ENCODE measurements at places on chromosomes 5 and 9. TPM values are rescaled to one million over a fixed set of nuclear protein-coding genes. Genes with fewer than 3 reads are reported as not detected.

Gene PCDHB16
- 5.3 TPM for polyA plus RNA-seq

- no peak for DNase-seq
Measured at GRCh38 chr9:130662970-130663257, 1.5 kb upstream of the PRDM12 start.

GRCh38 chr5:56206126-56206910, 26.8 kb downstream of the ANKRD55 start:
- DNase-seq = no peak

GRCh38 chr5:78341440-78341839, 19.0 kb upstream of the SCAMP1 start:
- DNase-seq = no peak

DNA sequence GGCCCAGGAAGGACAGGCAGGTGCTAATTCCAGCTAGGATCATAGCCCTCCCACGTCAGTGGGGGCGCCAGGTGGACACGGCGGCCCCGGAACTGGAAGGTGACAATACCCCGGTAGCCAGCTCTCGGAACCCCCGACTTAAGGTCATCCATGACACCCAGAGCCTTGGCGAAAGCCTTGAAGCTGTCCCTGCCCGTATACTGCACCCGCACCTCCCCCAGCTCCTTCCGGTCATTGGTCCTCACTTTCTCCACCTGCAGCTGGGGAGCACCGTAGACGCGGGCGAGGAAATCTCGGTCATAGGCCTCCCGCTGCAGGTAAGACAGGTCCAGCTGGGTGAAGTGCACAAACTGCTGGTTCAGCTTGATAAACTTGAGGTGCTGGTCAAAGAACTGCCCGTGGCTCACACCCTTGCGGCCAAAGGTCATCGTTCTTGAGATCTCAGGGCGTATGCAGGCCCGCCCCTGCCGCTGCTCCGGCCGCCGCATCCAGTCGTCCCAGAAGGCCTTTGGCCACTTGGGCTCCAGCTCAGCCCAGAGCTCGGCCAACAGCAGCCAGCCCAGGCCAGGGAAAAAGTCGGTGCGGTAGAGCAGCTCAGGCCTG, 10.9 kb downstream of the MGAT1 start:
- no peak for DNase-seq

DNA sequence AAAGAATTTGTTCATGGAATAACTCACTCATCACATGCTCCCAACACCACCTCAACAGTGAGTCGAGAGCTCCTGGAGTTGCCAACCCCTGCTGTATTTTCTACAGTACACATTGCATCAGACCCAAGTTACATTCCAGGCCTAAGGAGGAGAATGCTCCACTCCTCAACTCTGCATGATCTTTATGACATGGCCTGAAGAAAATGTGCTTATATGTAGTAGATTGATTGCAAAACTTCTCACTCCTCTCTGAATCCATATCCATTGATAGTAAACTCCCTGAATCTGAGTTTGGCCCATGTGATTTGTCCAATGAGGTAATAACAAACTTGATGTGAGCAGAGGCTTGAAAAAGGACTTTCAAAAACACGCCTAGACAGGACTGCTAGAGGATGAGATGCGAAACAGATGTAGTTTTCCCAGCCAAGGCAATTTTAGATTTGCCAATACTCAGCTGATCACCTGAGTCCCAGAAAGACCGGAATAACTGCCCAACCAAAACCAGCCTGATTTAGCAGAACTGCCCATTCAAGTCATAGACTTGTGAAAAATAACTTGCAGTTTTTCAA, 29.0 kb upstream of the PAPPA start:
- peak; percentile 14 for DNase-seq

DNA sequence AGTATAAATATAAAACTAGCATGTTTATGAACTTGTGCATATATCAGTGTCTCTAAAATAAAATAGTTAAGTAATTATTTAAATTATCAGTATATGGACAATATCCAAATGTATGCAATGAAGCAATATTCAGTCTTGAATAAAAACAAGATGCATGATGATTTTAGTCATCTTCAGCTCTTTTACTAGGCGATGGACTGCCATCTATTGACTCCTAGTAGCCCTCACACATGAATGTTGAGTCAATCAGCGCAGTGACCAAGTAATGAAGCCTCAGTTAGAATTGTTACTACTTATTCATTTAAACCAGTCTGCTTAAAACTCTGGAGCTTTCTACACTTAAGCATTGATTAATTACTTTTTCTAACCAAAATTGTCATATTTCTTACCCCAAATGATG, 92.9 kb upstream of the GRHPR start:
- DNase-seq = peak; percentile 12

DNA sequence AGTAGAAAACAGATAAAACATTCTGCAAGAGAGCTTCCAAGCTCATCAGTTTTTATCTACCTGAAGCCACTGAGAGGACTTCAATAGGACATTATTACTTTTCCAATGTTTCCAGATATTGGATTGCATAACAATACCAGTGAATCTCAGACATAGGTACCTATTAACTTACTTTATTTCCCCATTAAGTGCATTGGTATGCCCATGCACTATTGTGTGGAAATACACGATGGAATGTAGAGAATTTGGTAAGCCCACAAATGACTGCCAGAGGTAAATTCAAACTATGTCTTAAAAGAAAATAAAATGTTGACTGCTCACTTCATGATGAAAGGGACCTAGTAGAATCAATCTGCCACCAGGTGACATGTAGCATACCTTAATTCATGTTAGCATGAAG, 48.1 kb upstream of the PRR16 start:
- DNase-seq = no peak

DNA sequence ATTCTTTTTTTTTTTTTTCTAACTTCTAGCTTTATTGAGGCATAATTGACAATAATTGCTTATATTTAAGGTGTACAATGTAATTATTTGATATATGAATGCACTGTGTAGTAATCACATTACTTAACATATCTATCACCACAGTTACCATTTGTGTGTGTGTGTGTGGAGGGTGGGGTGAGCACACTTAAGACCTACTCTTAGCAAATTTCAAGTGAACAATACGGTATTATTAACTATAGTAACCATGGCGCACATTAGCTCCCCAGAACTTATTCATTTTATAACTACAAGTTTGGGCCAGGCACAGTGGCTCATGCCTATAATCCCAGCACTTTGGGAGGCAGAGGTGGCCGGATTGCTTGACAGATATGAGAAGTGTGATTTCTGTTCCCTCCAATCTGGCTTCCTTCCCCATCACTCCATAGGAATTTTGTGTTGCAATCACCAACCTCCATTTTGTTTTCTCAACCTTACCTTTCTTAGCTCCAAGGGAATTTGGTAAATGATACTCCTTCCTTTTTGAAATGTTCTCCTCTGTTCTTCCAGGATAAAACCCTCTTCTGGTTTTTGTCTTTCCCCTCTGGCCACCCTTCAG, 14.9 kb downstream of the TXN start:
- DNase-seq = no peak

DNA sequence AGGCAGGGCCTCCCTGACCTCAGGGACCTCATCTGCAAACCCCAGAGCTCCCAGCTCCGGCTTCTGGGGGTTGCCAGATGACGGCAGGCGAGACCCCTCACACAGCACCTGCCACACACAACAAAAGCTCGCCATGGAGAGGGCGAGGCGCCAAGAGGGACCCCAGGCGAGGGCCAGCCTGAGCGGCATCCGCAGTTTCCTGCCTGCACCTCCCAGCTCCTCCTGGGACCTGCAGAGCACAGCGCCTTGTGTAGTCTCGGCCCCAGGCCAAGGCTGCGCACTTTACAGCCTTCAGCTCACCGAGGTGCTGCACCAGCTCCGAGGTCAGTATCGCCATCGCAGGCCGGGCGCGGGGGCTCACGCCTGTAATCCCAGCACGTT, 82.4 kb upstream of the ADAMTS2 start:
- DNase-seq = no peak

DNA sequence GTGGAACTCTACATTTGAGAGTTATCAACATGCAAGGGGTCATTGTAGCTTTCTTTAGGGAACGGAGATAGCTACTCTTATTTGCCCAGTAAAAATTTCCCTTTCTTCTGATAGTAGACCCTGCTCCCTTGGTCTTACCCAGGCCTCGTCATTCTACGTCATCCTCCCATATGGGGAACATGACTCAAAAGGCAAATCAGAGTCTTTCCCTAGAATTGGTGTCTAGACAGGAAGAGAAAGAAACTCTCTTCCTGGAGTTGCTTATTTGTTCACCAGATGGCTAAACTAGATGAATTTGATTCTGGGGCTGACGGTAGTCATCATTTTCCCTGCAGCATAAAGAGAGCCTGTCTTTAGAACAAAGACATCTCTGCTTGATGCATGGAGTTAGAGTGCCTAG, 12.2 kb upstream of the SLC38A9 start:
- no peak for DNase-seq

DNA sequence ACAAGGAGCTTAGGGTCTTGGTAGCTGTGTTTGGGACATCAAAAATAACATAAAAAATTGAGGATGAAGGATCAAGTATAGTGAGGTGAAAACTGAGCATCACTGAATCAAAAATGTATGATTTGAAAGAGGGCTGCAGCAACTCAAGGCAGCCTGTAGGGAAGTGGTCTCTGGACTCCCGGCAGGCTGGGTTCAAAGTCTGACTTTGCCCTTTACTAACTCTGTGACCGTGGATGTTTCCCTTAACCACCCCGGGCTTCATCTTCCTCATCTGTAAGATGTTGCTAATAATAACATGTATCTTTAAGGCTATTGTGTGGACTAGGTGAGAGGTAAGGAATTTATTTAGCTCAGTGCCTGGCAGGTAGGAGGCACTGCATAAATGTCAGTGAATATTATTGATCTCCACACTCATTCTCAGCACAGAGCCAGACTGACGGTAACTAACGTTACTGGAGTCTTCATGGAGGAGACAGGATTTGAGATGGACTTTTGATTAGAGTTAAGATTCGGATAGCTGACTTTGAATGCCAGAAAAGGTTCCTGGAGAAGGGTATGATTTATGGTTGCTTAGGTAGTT, 367.3 kb downstream of the NDUFS4 start:
- DNase-seq = no peak

Gene RAPGEF6
- polyA plus RNA-seq = 8.4 TPM

- DNase-seq = no peak
Measured at GRCh38 chr5:154430961-154431630, 14.7 kb upstream of the SAP30L start.

GRCh38 chr5:107576736-107577393, 93.9 kb downstream of the EFNA5 start:
- DNase-seq = no peak

DNA sequence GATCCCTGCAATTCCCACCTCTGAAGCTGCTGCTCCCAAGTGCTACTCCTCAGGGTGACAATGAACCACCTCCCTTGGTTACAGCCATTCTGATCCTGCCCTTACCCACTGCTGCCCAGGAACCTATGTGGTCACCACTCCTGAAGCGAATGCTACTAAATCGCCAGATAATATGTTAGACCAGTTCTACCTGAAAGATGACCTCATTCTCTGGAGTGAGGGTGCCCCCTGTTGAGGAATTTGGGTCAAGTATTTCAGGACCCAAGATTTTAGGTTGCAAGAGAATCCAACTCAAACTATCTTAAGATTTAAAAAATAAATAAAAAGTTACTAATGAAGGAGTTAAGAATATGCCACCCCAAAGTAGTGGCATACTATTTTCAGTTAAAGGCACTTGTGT, 5.8 kb upstream of the SNAPC3 start:
- no peak for DNase-seq
